ENCODE measurements at places on chromosomes 12 and 14.

DNA sequence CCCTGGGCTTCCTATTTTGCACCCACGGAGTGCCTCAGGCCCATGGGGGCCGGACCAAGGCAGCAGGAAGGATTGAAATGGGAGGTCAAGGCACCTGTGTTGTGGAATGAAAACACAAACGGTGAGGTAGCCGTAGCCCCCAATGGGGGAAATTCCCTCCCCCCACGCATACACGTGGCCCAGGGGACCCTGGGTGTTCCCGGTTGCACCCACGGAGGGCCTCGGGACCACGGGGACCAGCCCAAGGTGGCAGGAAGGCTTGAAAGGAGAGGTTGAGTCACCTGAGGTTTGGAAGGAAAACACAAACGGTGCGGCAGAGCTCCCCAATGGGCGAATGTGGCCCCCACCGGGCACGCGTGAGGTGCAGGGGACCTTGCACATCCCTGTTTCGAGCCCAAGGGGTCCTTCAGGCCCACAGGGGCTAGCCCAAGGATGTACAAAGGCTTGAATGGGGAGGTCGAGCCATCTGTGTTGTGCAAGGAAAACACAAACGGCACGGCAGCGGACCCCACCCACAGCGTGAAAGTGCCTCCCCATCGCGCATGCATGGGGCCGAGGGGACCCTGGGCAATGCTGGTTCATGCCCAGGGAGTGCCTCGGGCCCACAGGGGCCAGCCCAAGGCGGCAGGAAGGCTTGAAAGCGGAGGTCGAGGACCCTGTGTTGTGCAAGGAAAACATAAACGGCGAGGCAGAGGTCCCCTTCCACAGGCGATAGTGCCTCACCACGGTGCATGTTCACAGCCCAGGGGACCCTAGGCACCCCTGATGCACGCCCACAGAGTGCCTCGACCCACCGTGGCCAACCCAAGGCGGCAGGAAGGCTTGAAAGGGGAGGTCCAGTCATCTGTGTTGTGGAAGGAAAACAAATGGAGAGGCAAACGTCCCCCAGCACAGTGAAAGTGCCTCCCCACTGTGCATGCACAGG is 376.7 kb downstream of the ALG10 start:
- DNase-seq = peak; percentile 10

DNA sequence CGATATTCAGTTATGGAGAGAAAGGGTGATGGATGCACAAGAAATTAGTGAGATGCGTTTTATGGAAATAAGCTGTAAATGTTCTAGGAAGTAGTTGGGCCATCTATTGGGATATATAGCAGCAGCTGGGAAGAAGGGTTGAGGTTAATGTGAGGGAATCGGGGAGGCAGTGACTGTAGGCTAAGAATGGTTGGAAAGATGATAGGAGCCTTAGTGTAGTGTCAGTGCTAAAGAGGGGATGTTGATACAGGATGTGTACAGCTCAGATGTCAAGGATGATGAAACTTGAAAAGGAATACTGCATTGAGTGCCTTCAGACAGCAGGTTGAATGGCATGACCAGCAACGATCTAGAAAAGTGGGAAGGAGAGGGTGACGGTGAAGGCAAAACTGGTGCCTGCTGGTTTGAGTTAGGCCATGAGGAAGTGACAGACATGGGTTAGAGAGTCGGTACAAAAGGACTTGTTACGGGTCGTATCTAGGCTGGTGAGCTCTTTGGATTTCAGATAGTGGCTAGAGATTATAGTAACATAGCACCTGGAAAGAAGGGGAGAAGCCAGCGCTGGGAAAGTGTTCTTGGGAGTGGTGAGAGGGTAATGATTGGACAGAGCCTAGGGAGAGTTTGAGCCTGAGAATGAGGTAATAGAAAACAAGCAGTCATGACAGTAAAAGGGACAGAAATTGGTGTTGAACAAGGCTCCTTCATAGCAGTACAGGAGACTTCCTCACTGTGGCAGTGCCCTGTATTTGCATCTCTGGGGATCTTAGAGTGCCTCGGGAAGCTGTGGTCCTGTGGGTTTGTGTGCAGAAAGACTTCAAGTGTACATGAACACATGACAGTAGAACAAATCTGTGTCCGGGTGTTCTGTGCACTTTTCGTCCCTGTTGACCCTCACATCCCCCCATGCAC is 9.6 kb downstream of the MARS1 start:
- no peak for DNase-seq

DNA sequence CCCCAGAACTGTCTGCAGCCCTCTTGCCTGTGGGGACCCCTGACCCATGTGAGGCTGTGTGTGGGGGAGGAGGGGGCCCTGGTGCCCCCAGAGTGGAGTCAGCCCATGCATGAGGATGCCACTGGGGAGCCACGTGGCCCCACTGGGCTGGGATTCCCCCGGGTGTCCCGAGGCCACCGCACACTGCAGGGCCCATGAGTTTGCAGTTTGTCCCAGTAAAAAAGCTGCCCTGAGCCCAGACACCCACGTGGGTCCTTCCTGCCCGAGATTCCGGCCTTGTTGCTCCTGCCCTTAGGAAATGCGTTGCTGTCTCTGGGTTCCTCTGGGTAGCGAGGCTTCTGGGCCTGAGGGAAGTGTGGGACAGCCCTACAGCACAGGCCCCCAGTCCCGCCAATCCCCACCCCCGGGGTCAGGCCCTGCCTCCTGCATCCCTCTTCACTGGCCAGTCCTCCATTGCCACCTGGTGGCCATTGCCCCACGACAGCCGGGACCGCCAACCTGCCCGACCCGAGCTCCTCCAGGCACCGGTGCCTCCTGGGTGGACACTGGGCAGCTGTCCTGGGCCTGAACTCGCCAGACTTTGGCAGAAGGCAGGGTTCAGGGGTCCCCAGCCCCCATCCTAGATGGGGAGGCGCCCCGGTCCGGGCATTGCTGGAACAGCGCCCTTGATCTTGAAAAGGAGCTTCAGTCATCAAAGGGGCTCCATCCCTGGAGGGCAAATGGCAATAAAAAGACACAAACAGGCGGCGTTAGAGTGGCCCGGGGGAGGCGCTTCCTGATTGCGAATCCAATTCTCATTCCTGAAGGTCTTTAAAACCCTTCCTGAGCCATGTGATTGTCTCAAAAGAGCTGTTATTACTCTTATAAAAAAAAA is 15.6 kb upstream of the C14orf180 start:
- DNase-seq = peak; percentile 87

DNA sequence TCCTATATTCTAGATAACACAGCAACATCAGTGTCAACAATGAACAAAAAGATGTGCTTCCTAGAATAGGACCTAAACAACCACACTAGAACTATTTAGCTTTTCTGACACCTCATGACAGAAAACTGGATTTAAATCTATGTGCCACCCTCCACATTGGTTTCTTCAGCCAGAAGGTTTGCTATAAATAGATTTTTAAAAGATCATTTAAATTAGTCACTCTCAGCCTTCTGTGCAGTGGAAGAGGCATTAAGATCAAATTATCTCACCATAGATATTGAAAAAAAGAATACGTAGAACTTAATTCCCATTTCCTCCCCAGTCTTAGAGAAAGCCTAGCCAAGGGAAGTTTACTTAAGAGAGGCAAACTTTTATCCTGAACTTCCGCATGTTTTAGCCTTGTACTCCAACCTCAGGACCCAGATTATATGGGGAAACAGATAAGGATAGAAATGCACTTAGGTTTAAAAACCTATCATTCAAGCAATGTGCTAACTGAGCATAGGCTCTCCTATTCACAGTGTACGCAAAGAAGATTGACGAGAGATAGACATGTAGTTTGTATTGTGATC is 59.6 kb downstream of the NELL2 start:
- DNase-seq = no peak

DNA sequence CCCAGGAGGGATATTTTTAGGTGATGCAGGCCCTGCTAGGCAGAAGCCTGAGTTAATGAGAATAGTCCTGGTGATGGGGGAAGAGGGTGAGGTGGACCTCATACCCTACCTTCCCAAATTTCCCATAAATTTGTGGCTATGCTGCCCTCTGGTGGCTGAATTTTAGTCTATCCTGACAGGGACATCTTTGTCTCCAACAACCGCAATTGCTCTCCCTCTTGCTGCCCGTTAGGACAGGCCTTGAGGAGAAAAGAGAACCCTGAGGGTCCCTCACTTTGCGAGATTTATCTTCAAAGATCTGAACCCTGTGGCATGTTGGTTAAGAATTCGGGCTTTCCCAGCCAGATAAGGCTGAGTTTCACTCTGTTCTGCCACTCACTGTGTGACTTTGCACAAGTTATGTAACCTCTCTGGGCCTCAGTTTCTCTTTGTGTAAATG is 9.8 kb upstream of the ZNF385A start:
- no peak for DNase-seq

DNA sequence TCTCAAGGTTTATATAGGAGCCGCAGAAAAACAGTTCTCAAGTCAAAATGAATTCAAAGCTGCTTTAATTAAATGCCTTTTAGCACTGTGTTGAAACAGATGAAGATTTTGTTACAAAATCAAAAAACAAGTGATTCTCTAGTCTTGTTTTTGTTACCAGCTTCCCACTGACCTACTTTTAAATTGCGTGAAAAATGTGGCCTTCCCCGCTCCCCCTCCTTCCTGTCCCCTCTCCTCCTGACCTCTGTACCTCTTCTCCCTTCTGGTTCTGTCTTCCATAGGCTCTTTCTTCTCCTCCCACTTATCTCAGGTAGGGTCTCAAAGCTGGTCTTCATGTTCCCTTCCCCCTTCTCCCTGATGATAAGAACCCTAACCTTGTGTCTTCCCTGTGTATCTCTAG is 90.0 kb upstream of the MDM1 start:
- no peak for DNase-seq

GRCh38 chr14:34981743-34982420 is 910 bp upstream of the SRP54 start:
- DNase-seq = no peak

DNA sequence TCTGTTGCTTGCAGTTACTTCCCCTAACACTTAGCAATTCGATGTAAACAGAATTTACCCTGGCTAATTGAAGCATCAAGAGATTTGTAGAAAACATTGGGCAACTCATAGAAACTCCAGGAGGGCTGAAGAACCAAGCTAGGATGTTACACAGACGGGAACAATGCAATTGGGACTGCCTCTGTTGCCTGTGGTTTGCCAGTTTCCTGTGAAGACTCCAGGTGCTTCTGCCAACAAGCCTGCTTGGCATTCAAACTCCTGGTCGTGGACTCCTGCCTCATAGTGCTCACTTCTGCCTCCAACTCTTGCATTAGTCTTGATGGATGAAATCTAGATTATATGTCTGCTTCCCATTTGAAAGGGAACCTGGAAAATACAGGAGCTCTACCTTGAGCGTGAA is 246.0 kb downstream of the BMP4 start:
- DNase-seq = no peak

- DNase-seq = no peak
These were observed 6.5 kb downstream of the KRT5 start for GRCh38 chr12:52513736-52514135.

GRCh38 chr14:51610771-51611170 is 40.9 kb upstream of the FRMD6 start:
- DNase-seq = no peak

GRCh38 chr12:69389831-69390230 is 30.3 kb downstream of the YEATS4 start:
- no peak for DNase-seq

DNA sequence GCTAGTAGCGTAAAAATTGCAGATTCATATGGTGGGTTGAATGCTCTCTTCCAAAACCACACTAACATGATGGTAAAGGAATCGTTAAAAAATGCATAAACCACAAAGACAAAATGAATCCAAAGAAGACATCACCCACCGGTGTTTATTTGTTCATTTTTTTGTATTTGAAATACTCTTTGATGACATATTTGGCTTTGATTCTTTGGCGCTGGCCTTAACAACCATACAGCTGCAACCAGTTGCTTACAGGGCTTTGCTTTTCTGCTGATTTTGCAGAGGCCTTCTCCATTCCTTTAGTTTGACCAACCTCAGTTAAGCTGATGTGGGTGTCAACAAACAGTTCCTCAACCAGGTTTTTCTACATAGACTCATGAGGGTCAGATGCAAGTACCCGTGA is 103.5 kb downstream of the CACNA1C start:
- DNase-seq = no peak

GRCh38 chr14:89748004-89748403 is 206.5 kb downstream of the EFCAB11 start:
- no peak for DNase-seq

- DNase-seq = no peak
These were observed 33.4 kb upstream of the HSPB8 start for GRCh38 chr12:119145367-119145766.

GRCh38 chr12:50918584-50919316 is 33.6 kb upstream of the HIGD1C start:
- DNase-seq = no peak

DNA sequence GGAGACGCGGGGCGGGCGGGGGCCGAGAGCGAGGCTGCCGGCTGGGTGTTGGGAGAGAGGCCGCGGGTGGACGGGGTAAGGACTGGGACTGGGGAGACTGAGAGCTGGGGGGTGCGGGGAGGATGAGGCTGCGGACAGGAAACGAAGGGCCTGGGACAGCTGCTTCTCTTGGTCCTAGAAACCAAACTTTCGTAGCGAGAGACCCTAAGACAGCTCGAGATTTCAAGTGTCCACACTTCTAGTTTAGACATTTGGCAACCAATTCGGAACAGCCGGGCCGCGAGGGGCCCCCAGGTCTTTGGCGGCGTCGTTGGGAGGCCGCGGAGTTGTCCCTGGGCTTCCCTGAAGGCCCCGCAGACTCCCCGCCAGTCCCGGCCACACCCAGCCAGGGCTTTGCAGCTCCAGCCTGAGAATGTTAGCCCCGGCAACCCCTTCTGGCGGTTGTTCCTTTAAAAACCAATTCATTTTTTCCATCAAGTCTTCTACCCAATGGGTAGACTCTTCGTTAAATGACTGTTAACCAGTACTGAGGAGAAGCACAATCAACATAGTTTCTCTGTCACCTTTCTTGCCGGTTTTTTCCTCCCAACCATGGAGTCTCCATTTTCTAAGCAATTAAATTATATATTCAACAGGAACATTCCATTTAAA is 11.5 kb downstream of the NKX2-1 start:
- DNase-seq = no peak

GRCh38 chr12:89357297-89357730 is 5.0 kb upstream of the DUSP6 start:
- DNase-seq = no peak

Measured in right forelimb (tissue), 1 donor.